Forelimb muscle (tissue), 1 donor: ENCODE measurements at places on chromosomes 7 and 10.

GRCh38 chr7:38699471-38699870 lies 68.3 kb upstream of the AMPH start:
- no peak for DNase-seq

GRCh38 chr10:6002809-6003510 lies 25.6 kb upstream of the IL15RA start:
- DNase-seq: no peak

DNA sequence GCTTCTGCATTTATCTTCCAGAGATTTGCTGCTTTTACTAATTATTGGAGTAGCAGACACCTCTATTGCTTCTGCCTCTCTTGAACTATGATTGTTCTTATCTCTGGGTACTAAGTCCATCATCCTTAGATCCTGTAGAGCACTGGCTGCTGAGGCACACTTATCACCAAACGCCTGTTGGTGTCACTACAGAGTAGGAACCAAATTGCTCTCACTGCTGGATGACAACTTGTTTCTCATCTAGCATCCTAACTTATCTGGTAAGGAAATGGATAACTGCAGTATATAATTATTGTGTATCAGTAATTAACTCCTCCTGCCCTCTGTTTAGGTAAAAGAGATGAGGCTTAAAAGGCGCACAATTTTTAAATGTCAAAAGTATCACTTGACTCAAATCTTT lies 1059.4 kb downstream of the NRG3 start:
- no peak for DNase-seq

- DNase-seq: no peak
Observed at GRCh38 chr7:20594023-20594422, 21.4 kb upstream of the ABCB5 start.

DNA sequence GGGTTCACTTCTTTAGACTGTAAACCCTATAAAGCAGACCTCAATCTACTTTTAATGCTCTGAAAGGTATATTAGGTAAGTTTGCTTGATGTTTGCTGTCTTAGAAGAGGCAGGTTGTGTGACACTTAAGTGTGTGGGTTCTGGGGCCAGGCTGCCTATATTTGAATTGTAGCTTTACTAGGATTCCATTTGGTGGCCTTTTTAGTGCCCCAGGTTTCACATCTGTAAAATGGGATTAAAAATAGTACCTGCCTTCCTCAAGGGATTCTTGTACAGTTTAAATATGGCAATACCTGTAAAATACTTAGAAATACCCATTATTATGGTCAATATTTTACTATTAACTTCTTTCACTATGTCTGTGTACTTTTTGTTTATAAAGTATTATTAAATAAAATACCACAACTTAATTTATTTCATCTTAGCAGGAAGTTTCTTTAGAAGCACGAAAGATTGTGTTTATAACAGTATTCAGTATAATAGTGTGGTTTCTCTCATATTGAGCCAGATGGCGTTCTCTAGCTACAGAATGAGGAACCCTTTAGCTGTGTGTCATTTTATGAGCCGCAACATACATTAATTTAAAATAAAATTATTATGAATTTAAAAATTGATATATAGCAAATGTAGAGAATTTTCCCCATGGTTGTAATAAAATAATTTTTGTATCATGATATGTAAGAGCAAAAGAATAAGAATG lies 94.2 kb downstream of the CDK14 start:
- DNase-seq: no peak
